Progenitor cell of endocrine pancreas (in vitro differentiated cells): ENCODE measurements at places on chromosomes 12 and 14. TPM values are rescaled to one million over a fixed set of nuclear protein-coding genes. Genes with fewer than 3 reads are reported as not detected.

GRCh38 chr12:28828318-28828717, 320.8 kb upstream of the FAR2 start:
- no peaks in the 10 kb centered on the region for H3K36me3 ChIP-seq
- no peak overlapping the region for H3K27ac ChIP-seq
- H3K4me1 ChIP-seq: peaks cover 8% of the 10 kb centered on the region
- DNase-seq: no peak
- no peaks in the 10 kb centered on the region for H3K27me3 ChIP-seq

The FAM186B gene
- 0.20 and 0.24 TPM in 2 replicates for total RNA-seq

- H3K27me3 ChIP-seq: peaks cover 24% of the 10 kb centered on the region
- no peak overlapping the region for H3K27ac ChIP-seq
- no peak for DNase-seq
- no peak overlapping the region for H3K4me3 ChIP-seq
- no peaks in the 10 kb centered on the region for H3K36me3 ChIP-seq
These were observed 3.6 kb upstream of the PLXNC1 start for GRCh38 chr12:94144781-94145180.

DNA sequence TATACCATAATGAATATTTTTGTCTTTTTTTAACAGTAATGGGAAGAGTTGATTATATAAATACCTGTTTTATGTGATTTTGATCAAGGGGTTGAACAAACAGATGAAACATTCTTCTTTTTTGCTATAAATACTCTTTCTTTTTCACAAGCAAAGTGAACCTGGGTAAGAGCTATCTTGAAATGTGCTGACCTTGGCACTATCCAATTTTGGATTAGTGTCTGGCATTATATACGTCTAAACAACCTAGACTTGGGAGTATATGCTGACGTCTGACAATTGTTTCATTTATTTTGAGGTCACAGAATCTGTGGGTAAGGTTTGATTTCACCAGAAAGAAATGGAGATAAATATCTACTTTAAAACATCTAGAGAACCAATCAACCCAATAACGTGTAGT, 716.0 kb upstream of the STXBP6 start:
- no peak for DNase-seq
- no peak overlapping the region for H3K4me3 ChIP-seq
- H3K36me3 ChIP-seq: no peaks in the 10 kb centered on the region

DNA sequence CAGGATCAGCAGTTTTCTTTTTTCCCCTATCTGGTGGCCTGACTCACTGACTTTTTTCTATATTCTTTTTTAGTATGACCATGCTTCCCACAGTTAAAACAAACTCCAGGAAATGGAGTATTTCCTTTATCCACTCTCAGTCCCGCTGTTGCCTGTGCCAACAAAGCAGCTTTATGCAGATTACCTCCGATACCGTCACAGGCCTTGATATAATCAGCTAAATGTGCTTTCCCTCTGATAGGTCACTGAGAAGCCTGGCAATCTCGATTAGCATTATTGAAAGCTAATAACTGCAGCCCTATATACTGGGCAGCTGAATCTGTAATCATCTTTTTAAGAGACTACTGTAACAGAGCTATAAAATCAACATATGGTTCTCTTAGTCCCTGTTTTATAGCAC, 243.6 kb downstream of the KIF21A start:
- no peak for DNase-seq
- no peaks in the 10 kb centered on the region for H3K36me3 ChIP-seq
- peak overlapping the region; percentile 46 for H3K27ac ChIP-seq
- H3K4me1 ChIP-seq: peaks cover 3% of the 10 kb centered on the region
- no peak overlapping the region for H3K4me3 ChIP-seq
- H3K27me3 ChIP-seq: no peaks in the 10 kb centered on the region

GRCh38 chr12:82124711-82125380, 233.3 kb downstream of the CCDC59 start:
- no peaks in the 10 kb centered on the region for H3K4me1 ChIP-seq
- H3K4me3 ChIP-seq: no peak overlapping the region
- no peaks in the 10 kb centered on the region for H3K27me3 ChIP-seq
- H3K36me3 ChIP-seq: no peaks in the 10 kb centered on the region
- H3K27ac ChIP-seq: no peak overlapping the region
- no peak for DNase-seq

The COCH gene
- total RNA-seq: 26.9 and 32.5 TPM in 2 replicates

DNA sequence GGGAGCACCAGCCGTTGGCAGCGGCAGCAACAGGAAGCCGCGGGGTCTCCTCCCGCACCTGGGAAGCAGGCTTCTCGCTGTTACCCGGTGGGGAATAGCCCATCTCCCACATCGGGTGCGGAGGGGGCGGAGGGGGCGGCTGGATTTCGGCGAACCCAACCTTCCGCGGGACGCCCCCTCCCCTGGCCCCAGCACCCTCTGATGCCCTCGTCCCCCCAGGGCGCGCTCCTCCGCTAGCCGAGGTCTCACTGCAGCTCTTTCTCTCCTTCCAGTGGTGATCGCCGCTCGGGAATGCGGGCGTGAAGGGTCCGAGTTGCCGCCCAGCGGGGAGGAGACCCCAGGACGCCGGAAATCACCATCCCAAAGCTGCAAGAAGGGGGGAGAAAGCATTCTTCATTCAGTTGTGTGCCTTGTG, 303 bp downstream of the SAMD4A start:
- peaks cover 14% of the 10 kb centered on the region for H3K4me1 ChIP-seq
- H3K27ac ChIP-seq: peak overlapping the region; percentile 94
- H3K4me3 ChIP-seq: peak overlapping the region; percentile 89
- peaks cover 26% of the 10 kb centered on the region for H3K27me3 ChIP-seq
- peak; percentile 26 for DNase-seq

DNA sequence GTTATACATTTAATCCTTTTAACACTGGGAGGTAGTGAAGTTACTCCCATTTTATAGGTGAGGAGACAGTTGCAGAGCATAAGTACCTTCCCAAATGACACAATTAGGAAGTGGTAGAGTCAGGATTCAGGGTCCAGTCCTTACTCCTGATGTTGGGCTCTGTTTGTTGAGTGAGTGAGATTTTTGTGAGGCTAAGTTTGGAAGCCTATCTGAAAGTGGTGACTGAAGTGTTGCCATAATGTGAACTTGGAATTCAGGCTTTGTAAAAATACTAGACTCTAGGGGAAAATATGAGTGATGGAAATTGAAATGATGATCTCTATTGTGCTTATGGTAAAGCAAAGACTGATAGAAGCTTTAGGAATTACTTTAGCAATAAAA, 2.2 kb downstream of the NUDT4 start:
- H3K36me3 ChIP-seq: peaks cover 2% of the 10 kb centered on the region
- no peaks in the 10 kb centered on the region for H3K27me3 ChIP-seq
- peaks cover 41% of the 10 kb centered on the region for H3K4me1 ChIP-seq

DNA sequence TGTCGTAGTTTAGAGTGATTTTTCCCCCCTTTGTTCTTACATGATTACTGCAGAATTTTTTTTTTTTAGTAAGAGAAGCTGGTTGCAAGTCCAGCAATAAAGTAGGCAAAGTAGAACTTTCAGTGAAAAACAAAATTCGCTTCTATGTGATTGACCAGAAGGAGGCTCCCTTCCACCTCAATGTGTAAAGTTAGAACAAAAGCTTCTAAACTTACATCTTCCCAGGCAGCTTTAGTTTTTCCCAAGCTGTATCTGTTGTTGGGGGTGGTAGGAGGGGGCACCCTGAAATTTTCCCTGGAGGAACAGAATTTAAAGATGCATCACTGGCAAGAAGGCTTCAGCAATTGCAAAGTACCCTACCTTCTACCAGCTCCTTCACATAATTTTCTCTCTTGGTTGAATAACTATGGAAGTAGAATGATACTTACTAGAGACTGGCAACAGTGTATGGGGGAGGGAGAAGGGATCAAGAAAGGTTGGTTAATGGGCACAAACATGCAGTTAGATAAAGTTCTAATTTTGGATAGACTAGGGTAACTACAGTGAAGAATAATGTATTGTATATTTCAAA, 87.3 kb upstream of the E2F7 start:
- H3K27ac ChIP-seq: no peak overlapping the region
- no peak overlapping the region for H3K4me3 ChIP-seq
- H3K36me3 ChIP-seq: no peaks in the 10 kb centered on the region
- no peaks in the 10 kb centered on the region for H3K4me1 ChIP-seq

DNA sequence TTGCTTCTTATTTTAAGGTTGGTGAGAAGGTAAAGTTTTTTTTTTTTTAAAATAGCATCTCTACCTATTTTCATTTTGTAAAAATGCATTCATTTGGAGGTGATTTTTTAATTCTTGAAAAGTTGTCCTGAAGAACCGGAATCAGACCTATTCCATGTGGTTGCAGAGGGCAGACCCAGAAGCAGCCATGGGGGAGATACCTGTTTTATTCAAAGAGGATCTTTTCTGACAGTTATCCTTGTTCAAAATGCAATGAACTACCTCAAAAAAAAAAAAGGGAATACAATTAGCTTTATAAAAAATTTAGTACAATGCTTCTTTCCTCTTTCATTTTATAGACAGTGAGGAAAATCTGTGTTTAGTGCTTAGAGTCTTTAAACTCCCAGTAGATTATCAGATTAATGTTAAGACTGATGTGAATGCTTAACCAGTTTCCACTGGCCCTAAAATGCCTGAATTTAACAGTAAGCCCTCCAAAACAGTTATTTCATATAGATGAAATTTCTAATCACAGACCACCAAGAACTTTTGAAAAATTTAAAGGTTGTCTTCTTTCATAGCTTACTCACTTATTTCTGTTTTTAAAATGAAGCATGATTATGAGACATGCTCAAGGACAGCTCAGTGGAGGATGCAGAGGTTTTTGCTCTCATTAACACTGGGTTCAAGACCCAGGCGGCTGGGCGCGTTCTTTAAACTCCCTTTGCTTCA, 8.6 kb upstream of the NEMF start:
- H3K36me3 ChIP-seq: no peaks in the 10 kb centered on the region
- no peak overlapping the region for H3K27ac ChIP-seq
- H3K27me3 ChIP-seq: no peaks in the 10 kb centered on the region
- DNase-seq: no peak
- no peak overlapping the region for H3K4me3 ChIP-seq
- no peaks in the 10 kb centered on the region for H3K4me1 ChIP-seq

DNA sequence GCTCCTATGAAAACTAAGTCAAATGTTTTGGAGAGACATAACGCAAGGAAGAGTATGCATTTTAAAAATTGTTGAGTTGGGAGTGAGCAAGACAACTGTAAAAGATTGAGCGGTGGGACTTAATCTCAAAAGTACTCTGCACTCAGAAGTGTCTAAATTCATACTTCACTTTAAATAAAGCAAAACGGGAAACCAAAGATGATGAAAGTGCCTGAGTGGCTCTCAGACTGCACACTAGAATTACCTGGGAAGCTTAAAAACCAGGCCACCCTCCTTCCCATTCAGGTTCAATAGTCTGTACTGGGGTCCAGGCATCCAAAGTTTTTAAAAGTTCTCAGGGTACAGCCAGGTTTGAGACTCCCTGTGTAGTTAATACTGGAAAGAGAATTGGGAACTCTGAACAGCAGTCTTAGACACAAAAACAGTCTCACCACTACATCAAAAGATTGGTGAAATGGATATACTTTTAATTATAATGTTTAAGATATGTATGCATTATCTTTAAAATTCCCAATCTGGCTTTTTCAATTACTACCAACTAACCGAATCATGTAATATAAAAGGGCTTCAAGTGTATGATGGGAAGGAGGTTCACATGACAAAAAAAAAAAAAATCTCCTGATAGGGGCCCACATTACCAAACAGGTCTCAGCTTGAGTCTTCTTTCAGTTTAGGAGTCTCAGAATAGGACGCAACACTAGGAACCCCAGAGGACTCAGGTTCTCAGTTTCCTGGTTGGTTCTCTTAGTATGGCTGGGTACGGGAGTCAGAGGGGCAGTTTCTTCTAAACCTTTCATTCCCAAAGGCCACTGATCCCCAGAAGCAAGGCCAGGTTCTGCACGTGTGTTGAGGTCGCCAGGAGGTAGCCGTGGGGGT, 1.0 kb downstream of the HOMEZ start:
- no peaks in the 10 kb centered on the region for H3K27me3 ChIP-seq
- H3K4me1 ChIP-seq: peaks cover 11% of the 10 kb centered on the region
- H3K36me3 ChIP-seq: no peaks in the 10 kb centered on the region
- peak overlapping the region; percentile 93 for H3K27ac ChIP-seq
- H3K4me3 ChIP-seq: peak overlapping the region; percentile 87

DNA sequence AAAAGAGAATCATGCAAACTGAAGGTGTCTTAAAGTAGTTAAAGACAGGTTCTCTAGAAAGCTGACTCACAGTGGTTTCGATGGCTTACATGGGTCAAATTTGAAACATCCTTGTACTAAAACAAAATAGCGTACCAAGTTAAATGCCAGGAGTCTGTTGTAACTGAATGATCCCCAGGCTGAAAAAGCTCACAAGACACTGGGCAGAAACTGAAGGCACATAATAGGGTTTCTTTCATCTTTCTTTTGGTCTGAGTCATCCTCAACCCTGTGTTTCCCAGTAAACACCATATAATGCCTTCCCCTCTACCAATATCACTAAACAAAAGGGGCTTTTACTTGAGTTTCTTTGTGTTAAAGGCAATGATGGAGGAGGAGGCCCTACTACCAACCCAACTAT, 12.8 kb downstream of the ZFYVE1 start:
- DNase-seq: no peak
- H3K36me3 ChIP-seq: peaks cover 17% of the 10 kb centered on the region
- H3K4me1 ChIP-seq: peaks cover 5% of the 10 kb centered on the region

- H3K27ac ChIP-seq: no peak overlapping the region
- no peak overlapping the region for H3K4me3 ChIP-seq
- H3K36me3 ChIP-seq: no peaks in the 10 kb centered on the region
- no peaks in the 10 kb centered on the region for H3K4me1 ChIP-seq
- H3K27me3 ChIP-seq: peaks cover 50% of the 10 kb centered on the region
These were observed 40.2 kb upstream of the EMP1 start for GRCh38 chr12:13156277-13156676.

The TMCC3 gene
- total RNA-seq: 15.9 and 18.7 TPM in 2 replicates

GRCh38 chr14:44374906-44375305, 132.2 kb downstream of the FSCB start:
- no peak for DNase-seq
- no peak overlapping the region for H3K27ac ChIP-seq
- no peaks in the 10 kb centered on the region for H3K4me1 ChIP-seq

DNA sequence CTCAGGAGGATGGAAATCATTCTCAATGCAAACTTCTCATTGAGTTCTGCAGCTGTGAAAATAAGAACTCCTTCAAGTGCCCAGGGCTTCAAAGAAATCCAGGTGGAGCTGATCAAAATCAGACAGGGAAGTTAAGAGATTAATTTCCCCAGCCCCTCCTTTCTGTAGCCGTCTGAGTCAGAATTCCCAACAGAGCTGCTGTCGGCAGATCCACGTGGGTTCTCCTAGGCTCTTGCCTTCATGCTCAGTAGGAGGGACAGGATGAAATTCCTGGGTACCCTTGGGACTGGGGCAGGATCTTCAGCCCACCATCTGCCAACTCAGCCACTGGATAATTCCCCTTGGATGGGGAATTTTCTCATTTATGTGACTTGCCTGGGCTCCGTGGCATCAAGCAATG, 13.3 kb downstream of the TGFB3 start:
- H3K4me1 ChIP-seq: peaks cover 20% of the 10 kb centered on the region
- no peak for DNase-seq
- H3K4me3 ChIP-seq: no peak overlapping the region
- H3K27me3 ChIP-seq: no peaks in the 10 kb centered on the region

GRCh38 chr12:58961166-58961565, 40.9 kb upstream of the LRIG3 start:
- H3K27me3 ChIP-seq: no peaks in the 10 kb centered on the region
- H3K36me3 ChIP-seq: no peaks in the 10 kb centered on the region
- H3K27ac ChIP-seq: no peak overlapping the region
- DNase-seq: no peak
- H3K4me1 ChIP-seq: peaks cover 7% of the 10 kb centered on the region

The MORN3 gene
- total RNA-seq: 1.1 and 1.5 TPM in 2 replicates

GRCh38 chr14:49921401-49921800, 28.5 kb downstream of the ARF6 start:
- H3K27ac ChIP-seq: no peak overlapping the region
- no peaks in the 10 kb centered on the region for H3K27me3 ChIP-seq
- no peak for DNase-seq
- peaks cover 2% of the 10 kb centered on the region for H3K4me1 ChIP-seq

The TAS2R10 gene
- 1.6 and 3.1 TPM in 2 replicates for total RNA-seq
